ENCODE measurements at places on chromosomes 2 and 18.

DNA sequence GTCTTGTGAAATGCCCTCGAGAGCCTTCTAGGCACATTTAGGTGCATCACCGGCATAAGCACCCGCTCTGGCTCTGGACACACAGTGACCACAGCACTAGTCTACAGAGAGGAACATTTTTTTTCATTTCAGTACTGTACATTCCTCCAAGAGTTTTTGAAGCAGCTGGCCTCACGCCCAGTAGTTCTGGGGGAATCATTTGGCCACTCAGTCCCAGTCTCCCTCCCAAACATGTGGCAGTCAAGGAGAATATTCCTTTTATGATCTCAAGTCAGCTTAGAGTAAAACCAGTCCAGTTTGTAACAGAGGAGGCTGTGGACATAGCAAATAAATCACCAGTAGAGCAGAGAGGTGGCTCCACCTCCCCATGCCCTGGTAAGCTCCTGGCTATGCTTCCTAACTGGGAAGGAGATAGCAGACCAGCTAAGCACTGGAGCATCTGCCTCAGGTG is 48.1 kb downstream of the KCNE4 start:
- ATAC-seq, result no peak

DNA sequence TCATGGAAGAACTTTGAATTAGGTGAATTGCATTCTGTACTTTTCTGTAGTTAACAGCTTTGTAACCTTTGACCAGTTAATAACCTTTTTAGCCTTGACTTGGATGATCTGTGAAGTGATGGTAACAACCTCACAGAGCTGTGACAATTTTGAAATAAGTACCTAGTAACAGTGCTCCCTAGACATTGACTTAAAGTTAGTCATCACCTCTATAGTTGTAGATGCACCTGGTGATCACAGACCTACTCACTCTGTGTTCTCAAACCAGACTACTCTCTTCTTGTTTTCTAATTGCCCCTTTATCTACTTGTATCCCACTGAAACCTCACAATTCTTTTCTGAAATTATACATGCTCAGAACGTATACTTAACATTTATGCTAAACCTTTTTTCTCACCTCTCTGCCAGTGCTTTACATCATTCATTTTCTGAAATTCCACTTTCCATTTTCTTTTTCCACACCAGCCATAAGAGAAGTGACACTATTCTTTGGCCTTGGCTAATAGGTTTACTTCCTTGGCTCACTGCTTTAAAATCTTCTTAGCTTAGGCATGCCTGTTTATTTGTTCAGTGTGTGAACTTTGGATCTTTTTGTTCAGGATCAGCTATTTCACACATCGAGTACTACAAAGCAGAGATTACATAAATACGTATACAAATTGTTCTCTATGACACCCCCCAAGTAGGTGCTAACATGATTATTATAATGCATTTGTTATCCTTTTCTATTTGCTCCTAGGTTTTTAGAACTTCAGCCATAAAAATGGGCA is 9.3 kb downstream of the YPEL5 start:
- ATAC-seq, result no peak

DNA sequence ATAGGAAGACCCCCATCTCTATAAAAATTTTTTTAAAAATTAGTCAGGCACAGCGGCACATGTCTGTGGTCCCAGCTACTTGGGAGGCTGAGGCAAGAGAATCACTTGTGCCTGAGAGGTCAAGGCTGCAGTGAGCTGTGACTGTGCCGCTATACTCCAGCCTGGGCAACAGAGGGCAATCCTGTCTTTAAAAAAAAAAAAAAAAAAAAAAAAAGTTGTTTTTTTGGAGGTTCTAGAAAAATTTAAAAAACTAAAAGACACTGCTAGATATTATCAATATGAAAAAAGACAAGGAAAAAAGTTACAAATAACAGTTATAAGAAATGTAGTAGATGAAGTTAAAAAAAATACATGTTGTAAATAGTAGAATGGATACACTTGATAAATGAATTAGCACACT is 56.1 kb upstream of the C2orf15 start:
- no peak for ATAC-seq

DNA sequence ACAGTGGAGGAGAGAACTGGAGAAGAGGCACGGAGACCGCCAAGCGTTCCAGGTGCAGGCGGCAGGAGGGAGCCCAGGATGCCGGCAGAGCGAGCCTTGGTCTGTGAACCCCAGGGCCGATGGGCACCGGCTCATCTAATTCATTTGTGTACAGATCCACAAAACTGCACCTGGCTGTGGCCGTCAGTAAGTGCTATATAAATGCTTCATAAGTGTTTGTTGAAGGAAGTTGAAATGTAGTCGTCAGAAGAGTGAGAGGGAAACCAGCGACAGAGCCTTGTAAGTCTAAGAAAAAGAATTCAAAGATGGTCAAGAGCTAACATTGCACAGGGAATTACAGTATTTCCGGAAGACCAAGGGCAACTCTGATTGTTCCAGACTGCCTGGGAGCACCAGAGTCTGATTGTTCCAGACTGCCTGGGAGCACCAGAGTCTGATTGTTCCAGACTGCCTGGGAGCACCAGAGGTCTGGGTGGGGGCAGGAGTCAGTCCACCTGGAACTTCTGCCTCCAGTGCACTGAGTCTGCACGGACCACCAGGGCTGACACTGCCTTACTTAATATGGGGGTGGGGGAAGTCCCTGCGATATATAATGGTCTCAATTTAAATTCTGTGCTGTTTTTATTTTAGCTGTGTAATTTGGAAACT is 112.3 kb downstream of the BCL2 start:
- ATAC-seq, result peak; percentile 75

DNA sequence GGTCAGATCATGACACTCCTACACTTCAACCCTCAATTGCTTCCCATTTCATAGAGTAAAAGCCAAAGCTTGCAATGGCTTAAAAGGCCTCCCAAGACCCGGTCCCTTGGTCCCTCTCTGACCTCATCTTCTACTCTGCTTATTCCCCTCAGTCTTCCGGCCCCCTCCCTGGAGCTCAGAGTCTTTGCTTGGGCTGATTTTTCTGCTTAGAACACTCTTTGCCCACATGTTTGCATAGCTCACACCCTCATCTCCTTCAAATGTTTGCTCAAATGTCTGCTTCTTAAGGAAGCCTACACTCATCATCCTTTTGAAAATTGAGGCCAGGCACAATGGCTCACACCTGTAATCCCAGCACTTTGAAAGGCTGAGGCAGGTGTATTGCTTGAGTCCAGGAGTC is 65.6 kb upstream of the CAPN13 start:
- ATAC-seq, result no peak

- no peak for ATAC-seq
Observed at GRCh38 chr2:161418275-161418714, 2.2 kb downstream of the TBR1 start.

DNA sequence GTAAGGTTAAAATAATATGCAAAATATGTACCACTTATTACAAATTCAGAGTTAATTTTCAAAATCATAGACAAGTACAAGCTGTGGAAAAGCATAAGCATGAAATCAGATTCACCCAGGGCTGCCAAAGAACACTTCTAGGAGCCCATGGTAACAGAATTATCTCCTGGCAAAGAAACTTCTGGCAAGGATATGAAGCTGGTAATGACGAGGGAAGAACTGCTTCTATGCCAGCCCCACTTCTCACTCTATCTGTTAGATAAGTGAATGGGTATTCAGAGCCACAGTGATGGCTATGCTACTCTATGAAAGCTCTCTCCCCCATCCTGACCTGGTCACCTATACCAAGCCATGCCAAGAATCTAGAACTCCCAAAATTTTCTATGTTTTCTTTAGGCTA is 36.9 kb upstream of the PDE1A start:
- ATAC-seq, result no peak

GRCh38 chr18:2984703-2985261 is 28.2 kb downstream of the LPIN2 start:
- ATAC-seq, result no peak

DNA sequence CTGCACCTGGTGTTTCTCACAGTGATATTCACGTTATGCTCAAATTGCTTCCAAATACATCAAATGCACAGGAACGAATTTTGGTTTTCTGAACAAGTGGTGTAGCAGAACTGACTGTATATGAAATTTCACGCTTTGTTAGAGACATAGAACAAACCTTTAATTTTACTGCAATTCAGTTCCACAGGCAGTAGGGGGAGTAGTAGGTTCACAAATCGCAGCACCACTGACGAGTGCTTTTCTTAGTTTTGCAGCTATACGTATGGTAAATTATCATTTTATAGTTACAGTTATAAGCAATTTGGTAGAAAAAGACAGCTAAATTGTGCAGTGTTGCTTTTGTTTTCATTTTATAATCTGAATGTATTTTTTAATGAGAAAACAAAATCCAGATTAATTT is 113.3 kb downstream of the KIAA1328 start:
- ATAC-seq, result no peak

DNA sequence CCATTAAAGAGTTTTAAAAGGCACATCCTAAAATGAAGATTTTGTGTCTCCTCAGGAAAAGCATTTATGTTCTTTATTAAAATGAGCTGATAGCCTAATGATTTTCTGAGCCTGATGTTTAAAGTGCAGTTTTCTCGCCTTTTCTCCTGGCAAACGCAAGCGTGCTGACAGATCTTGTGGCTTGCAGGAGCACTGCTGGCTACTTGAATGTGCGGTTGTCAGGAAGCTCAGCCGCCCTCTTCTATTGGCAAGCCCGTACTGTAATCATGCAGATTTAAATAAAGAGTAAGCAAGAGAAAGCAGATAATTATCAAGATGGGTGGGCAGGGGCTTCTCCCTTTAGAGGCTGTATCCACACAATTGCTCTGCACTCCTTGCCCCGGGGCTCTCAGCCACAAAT is 139.5 kb upstream of the SPHKAP start:
- no peak for ATAC-seq

Data from stimulated activated memory B cell treated with anti-CD40 and anti-IgM and Interleukin-4, amounts not matched to agents 10 μg/mL and 1 μg/mL and 100 μg/mL, for 72 hours (primary cell).